Effector CD8-positive, alpha-beta T cell (primary cell): ENCODE measurements at places on chromosomes 6 and 20.
A peak's percentile ranks its signal among the peaks of the same experiment; 100 is the strongest.

DNA sequence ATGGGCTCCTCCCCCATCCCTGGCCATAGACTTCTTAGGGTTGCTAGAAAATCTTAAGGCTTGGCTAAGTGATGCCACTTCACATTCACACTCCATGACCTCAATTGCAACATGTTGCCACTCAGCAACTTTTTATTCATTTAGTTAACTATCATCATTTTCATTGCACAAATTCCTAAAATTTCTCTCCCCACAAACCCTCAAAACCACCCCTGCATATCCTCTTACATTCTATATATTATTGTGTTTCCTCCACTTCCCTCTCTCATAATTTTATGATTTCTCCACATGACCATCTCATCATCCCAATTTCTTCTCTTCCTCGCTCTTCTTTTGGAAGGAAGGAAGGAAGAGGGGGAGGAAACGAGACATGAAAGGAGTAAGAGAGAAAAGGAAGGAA lies 436.0 kb downstream of the HACE1 start:
- no peak for DNase-seq

DNA sequence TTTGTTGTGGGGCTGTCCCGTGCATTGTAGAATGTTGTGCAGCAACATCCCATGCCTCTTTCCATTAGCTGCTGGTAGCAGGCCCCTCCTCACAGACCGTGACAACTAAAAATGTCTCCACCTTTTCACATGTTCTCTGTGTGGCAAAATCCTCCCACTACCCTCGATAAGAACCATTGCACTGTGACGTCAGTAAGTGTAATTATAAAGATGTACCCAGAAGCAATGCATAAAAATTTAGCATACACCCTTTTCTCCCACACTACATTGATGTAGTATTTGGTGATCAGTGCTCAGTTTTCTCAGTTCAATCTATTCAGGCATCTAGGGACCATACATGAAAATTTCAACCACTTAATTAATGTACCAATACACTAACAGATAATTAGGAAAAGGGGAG lies 389.9 kb downstream of the DOK5 start:
- no peak for DNase-seq

GRCh38 chr20:53642196-53643030 lies 48.8 kb upstream of the ZNF217 start:
- DNase-seq: peak; percentile 10

DNA sequence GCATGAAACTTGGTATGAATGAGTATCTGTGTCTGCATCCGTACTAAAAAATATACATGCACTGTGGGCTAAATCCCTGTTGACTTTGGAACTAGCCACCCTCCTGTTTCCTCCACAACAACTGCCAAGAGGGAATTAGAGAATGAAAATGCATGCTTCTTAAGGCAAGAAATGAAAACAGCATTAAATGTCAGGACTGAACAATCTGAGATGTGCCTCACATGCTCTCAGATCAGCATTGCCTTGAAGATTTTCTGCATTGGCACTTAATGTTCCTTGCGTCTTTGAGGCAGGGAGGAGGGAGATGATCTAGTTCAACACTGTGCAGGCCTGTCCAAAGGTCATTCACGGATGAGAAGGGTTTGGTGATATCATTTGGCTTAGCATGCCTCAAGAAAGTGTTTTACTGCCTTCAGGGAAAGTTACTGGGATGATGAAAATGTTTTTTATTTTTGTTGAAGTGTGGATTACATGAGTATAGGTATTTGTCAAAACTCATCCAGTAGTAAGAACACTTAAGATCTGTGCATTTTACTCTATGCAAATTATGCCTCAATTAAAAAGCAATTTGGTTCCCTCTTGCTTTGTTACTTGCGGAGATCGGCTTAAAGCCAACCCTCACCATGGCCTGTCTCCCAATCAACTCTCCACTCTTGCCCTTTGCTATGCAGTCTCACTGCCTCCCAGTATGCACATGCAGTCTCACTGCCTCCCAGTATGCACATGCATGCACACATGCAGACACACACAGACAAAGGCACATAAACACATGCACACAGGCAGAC lies 47.5 kb upstream of the RIN2 start:
- no peak for DNase-seq

DNA sequence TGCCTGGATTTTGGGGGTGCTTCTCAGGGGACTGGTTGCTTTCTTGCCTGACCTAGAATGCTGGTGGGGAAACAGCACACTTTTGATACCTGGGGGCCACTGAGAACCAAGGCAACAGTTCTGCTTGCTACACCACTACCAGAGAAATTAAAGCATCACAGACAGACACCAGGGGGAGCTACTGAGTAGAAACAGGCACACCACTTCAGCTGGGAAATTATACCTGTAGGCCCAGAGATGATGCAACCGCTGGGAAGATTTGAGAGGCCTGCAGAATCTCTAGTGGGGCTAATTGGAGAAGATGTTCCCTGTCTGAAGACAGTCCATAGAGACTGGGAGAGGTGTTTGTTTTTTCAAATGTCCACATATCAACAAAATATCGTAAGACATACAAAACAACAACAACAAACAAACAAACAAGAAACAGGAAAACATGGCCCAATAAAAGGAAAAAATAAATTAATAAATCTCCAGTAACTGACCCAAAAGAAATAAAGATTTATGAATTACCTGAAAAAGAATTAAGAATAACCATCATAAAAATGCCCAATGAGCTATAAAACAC lies 129.4 kb upstream of the RIN2 start:
- DNase-seq: no peak

DNA sequence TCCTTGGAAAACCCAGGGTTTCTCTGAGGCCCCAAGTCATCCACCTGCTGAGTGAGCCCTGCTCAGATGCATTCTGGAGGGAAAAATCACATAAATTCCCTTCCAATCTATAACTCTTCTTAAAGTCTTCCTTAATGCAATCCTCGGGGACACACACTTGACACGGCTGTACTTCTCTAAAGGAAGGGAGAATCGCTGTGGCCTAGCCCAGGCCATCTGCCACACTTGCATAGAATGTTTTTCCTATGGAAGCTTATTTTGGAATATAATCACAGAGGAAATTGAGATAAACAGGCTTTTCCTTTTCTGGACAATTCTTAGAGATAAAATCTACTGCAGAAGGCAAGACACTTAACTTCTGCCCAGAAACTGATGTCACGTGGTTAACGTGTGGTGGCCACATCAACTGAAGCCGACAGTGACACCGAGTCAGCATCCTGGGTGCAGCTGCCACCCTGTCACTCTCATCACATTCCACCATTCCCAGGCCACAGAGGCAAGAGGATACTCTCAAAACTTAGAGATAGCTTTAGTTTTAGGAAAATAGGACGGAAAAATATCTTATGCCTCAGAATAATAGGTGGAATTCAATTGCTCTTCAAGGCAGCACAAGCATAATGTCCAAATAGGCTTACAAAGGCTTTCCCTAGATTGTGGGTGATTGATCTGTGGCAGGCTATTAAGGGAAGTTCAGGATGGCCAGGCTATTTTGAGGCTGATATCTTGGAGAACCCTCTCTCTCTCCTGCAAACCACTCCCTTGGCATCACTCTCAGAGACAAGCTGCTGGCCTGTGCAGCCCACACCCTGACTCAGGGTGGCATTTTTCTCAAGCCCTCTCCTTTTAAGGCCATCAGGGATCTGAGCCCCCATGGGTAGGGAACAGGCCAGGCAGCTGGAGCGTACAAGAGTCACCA lies 29.6 kb downstream of the PSMB1 start:
- DNase-seq: no peak

GRCh38 chr6:42226161-42226611 lies 8.5 kb upstream of the MRPS10 start:
- no peak for DNase-seq

DNA sequence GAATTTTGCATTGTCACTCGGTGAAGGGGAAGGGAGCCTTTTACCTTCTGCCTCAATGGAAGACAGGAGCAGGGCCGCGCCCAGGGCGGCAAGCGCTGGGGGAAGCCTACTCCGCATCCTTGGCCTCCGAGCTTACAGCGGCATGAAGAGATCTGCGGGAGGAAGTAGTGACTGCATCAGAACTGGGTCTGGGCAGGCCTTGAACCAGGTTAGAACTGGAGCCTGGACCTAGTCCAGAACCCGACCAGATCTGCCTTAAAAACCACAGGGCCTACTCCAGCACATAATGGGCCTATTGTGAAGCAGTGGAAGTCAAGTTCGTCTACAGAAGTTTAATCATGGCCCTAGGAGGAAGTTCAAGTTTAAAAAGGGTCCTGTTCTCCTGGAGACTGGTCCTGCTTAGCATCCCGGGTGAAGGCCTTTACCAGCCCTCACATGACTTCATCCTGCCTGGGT lies 3.1 kb downstream of the COL12A1 start:
- no peak for DNase-seq
